ENCODE measurements at places on chromosomes 2 and 18.

- no peak for DNase-seq
Measured at GRCh38 chr2:157751462-157752058, 122.9 kb upstream of the ACVR1C start.

DNA sequence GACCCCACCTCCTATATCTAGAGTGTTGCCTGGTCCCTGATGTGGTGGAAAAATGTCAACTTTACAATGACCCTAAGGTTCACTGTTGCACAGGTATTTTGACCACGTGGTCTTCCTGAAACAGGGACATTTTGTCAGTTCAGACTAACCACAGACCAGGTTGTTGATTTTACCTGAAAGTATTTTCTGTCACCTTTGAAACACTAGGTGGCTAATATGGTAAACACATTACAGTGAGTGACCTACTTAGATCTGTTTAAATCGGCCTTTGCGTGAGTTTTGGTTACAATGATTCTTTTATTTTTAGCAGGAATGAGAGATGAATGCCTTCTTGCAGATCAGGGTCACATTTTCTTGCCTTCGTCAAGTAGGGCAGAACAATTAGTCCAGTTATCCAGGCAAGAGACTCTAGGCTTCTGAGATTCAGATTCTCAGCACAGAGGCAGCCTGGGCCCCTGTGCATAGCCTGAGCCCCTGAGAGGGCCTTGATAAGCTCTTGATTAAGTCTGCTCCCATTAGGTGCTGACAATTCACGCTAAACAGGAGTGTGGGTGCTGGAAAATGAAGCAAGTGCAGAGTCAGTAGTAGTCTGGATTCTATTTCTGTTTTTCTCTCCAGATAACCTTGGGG is 226.2 kb downstream of the KCNS3 start:
- DNase-seq, result no peak

- no peak for DNase-seq
Measured at GRCh38 chr2:237869343-237870102, 10.1 kb downstream of the RAMP1 start.

- no peak for DNase-seq
Measured at GRCh38 chr2:205657579-205657978, 24.7 kb upstream of the NRP2 start.

GRCh38 chr18:13164406-13164805 is 54.2 kb upstream of the LDLRAD4 start:
- no peak for DNase-seq

GRCh38 chr2:96565111-96565510 is 28.6 kb downstream of the ARID5A start:
- no peak for DNase-seq

- no peak for DNase-seq
Measured at GRCh38 chr2:215693193-215693998, 257.5 kb upstream of the FN1 start.

- no peak for DNase-seq
Measured at GRCh38 chr2:167191588-167191987, 303.3 kb downstream of the XIRP2 start.

- DNase-seq, result no peak
Measured at GRCh38 chr2:108928660-108929377, 60.2 kb downstream of the EDAR start.

DNA sequence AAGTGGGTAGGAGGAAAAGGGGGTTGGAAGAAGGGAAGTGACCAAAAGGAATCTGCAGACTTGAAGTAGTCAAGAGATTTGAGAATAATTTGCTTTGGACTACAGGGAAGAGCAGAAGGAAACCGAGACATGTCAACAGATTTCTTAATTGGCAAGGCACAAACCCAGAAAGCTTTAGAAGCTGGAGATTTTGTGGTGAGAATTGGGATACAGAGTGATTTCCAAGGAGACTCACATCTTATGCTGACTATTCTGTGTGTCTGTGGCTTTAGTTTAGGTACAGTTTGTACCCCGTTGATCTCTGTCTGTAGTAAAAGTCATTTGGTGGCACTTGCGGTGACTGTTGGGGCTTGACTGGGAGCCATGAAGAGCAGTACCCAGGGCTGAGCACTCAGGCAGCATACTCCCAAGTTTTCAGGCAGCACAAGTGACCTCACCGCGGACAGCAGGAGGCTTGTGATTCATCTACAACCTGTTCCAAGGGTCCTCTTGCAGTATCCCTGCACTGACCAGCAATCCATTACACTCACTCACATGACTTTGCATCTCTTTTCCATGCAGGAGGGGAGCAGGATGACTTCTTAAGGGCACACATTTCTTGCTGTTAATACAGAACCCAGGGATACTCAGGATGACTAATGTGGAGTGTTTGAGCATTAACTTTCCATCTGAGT is 97.1 kb upstream of the TNP1 start:
- DNase-seq, result no peak

DNA sequence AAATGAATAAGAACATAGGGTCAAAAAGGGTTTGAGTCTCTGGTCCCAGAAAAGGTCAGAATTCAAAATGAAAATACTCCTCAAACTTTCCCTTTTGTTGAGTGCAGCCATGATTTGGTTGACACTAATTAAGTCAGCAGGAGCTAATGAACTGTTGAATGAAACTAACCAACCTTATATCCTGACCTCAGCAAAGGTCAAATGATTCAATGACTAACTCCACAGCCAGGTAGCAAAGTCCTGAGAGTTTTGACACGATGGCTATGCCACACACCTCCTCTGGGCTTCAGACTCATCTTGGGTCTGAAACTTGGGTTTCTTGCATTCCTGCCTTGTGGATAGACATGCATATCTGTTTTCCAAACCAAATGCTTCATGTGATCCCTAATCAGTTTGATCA is 172.3 kb downstream of the INO80D start:
- DNase-seq, result no peak

DNA sequence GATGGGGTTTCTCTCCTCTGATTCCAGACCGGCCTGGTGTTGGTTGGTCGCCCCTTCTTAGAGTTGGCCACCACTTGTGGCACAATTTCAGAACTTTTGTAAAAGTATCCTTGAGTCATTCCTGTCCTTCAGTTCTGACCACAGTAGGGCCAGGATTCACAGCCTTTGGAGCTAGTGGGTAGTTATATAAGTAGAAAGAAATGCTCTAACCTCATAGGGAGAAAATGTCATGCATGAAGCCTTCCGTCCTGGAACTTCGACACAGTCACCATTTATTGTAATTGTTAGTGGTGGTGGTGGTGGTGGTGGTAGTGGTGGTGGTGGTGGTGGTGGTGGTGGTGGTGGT is 65.4 kb downstream of the EPAS1 start:
- no peak for DNase-seq

GRCh38 chr2:148042219-148042618 is 21.3 kb downstream of the MBD5 start:
- no peak for DNase-seq

DNA sequence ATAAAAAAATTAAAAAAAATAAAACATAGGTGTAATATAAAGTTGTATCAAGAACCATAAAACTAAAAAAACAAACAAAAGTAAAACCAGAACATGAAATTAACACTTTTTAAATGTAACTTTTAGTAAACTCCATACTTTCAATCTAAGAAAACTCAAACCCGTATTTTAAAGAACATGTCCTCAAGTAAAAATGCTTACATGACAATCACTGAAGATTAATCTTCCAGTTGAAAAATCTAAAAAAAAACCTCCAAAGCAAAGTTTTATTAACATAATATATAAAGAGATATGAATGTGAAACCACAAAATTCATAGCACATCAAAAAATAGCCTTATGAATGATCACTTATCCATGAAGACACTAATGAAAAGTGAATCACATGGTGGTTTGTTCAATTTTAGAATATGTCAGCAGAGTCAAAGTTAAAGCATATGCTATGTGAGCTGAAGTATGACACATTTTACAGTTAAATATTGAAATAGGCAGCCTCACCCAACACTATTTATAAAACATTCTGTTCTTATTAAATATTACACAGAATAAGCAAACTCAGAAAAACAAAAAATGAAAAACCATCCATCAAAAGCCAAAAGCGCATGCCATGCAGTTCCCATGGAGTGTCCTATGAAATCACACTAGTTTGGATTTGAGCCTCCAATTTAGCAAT is 23.1 kb upstream of the CHAC2 start:
- DNase-seq, result no peak

- peak; percentile 64 for DNase-seq
Measured at GRCh38 chr2:12192762-12193161, 446.3 kb downstream of the LPIN1 start.

- DNase-seq, result no peak
Measured at GRCh38 chr2:46157966-46158310, 139.3 kb upstream of the EPAS1 start.

- peak; percentile 44 for DNase-seq
Measured at GRCh38 chr18:57051657-57052044, 95.2 kb upstream of the BOD1L2 start.

DNA sequence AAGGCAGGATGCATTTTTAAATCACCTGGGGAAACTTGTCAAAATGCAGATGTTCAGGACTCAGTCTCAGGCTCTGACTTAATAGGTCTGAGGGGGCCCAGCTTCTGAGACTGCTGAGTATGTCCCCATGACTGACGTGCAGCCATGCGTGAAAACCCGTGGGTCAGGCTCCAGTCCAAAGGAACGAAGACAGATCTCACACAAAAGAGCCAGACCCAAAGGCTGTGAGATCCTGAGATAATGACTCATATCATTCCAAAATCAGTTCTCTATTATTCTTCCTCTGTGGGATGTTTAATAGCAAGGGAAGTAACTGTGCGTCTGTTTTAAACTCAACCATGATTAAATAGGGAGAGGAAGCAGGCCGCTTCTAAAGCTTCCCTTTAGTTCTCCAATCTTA is 107.4 kb upstream of the ACAA2 start:
- DNase-seq, result no peak

DNA sequence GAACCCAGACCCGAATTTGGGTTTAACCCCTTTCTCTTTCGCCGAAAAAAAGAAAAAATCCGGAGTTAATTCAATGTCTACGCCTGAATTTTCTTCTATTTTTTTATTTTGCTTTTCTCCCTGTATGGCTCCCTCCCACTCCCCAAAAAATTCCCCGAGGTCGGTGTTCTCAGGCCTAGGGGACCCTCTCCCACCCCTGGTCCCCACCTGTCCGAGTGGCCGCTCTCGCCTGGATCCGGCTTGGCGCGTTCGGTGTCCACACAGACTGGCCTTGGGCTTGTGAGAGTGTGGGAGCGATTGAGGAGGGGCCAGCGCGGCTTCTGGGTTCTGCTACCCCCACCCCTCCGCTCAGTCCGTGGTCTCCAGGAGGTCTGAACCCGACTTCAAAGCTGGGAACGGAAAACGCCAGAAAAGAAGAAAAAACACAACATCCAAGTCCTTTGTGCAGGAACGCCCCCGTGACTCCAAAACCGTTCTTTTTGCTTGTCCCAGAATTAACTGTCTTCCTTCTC is 5.7 kb upstream of the EN1 start:
- no peak for DNase-seq

GRCh38 chr2:107222466-107222865 is 336.5 kb upstream of the ST6GAL2 start:
- no peak for DNase-seq

GRCh38 chr18:46158499-46158898 is 54.3 kb downstream of the HAUS1 start:
- no peak for DNase-seq

- DNase-seq, result no peak
Measured at GRCh38 chr2:138846216-138846821, 66.1 kb upstream of the NXPH2 start.

DNA sequence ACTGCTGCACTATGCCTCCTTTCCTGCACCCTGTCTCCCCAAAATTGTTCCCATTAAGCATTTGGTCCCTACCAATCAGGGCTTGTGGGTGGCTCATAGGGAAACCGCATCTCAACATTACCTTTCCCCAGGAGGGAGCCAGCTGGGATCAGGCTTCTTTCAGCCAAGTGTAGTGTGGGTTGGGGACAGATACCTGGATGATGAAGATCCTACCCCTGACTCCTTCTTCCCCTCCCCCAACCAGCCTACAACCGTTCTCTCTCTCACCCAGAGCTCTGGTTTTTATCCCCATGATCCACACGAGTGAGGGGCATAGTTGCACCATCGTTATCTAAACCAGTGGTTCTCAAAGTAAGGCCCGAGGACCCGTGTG is 40.0 kb downstream of the ACOXL start:
- DNase-seq, result no peak

GRCh38 chr2:47564129-47564528 is 161.2 kb downstream of the MSH2 start:
- DNase-seq, result no peak

DNA sequence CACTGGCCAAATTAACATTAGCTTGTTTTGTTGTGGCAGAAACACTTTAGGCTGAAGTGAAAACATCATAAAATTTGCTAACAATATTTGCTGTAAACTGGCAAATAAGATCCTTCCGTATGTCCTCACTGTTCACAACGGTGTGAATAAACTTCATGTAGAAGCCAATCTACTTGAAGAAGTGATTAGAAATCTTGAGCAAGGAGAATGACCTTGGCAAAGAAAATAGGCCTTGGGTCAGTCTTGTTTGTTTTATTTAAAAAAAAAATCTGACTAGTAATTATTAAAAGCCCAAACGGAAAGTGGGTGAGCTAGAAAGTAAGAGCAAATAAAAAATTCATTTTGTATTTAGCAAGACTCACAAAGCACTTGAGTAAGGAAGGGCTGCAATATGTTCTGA is 197.0 kb downstream of the CPS1 start:
- DNase-seq, result no peak

DNA sequence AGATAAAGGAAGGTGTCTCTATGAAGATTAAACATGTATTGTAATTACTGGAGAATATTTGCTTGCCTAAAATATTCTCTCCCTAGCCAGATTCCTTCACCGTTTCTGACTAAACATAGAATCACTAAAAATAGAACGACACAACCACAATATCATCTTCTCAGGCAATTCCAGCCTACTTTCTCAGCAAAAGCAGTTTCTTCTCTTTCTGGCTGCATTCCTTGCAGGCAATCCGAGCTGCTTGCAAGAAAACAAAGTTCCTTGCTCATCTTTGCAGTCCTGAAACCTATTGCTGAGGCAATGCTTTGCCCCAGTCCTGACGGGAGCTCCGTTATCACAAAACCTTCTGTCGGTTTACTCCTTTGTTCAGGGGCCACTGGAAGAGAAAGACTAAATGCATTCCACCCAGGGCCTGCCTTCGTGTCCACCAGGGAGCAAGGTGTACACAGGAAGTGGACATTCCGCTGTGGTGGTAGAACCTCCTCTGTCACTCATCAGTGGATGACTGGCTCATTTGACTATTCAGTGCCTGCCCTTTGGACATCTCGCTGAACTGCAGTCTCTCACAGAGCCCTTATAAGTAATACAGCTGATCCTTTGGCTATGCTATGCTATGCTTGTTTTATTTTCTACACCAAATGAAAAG is 239.2 kb upstream of the DOK6 start:
- no peak for DNase-seq

DNA sequence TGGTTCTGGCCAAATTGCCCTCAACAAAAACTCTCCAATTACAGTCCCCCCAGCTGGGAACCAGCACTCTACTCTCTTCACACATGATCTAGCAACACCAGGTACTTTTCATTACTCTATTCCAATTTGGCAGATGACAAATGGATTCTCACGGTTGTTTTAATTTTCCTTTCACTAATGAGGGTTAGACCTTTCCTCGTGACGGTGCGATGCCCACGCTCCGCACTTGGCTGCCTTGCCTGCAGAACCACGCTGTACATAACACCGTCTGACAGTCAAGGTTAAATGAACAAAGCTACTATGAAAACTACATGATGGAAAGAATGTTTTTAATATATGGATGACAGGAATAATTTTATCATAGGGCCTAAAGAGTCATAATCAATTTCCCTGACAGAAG is 141.5 kb downstream of the FBXO15 start:
- DNase-seq, result no peak

GRCh38 chr2:239268549-239268948 is 132.3 kb downstream of the HDAC4 start:
- DNase-seq, result no peak

GRCh38 chr18:6683112-6683876 is 46.2 kb upstream of the ARHGAP28 start:
- no peak for DNase-seq
